ENCODE measurements at places on chromosomes 7 and 10.
A peak's percentile ranks its signal among the peaks of the same experiment; 100 is the strongest.

- DNase-seq: no peak
These were observed 38.1 kb downstream of the PRPS1L1 start for GRCh38 chr7:17989546-17989945.

DNA sequence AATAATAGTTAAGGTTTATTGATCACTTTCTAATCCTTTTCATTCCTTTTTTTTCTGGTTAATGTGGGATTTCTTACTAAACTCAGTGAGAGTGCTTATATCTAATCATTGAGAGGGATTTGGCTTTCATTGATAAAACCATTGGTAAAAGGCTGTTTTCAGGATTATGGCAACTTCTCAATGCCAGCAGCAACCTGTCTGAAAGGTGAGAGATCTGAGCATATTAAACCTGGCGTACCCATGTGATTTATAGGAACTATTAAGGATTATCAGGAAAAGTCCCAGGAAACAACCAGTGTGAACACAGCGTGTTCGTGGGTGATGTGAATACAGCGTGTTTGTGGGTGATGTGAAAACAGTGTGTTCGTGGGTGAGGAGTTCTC lies 65.9 kb downstream of the PDIA4 start:
- DNase-seq: no peak

- no peak for DNase-seq
These were observed 394.9 kb downstream of the DGKB start for GRCh38 chr7:14507617-14508016.

GRCh38 chr10:48604991-48605508 lies at the start of gene ARHGAP22:
Gene ARHGAP22 (minus strand): TSS chr10:48605073. CDS start chr10:48604796, 277 bp downstream.
- no peak for DNase-seq

- DNase-seq: no peak
These were observed 28.0 kb upstream of the CABCOCO1 start for GRCh38 chr10:61634746-61635145.

- DNase-seq: peak; percentile 8
These were observed 170.5 kb downstream of the SEPTIN7 start for GRCh38 chr7:35971133-35971891.

All from activated CD4-positive, alpha-beta T cell treated with anti-CD3 and anti-CD28 coated beads, Interleukin-10, Interleukin-2, amounts not matched to agents 100 ng/mL and 50 ng/mL, durations not matched to agents 16 hours and 8 hours (primary cell).